Activated naive CD4-positive, alpha-beta T cell treated with Interleukin-2 at 50 U/mL for 16 hours (primary cell): ENCODE measurements at places on chromosomes 7 and 10.
A peak's percentile ranks its signal among the peaks of the same experiment; 100 is the strongest.

DNA sequence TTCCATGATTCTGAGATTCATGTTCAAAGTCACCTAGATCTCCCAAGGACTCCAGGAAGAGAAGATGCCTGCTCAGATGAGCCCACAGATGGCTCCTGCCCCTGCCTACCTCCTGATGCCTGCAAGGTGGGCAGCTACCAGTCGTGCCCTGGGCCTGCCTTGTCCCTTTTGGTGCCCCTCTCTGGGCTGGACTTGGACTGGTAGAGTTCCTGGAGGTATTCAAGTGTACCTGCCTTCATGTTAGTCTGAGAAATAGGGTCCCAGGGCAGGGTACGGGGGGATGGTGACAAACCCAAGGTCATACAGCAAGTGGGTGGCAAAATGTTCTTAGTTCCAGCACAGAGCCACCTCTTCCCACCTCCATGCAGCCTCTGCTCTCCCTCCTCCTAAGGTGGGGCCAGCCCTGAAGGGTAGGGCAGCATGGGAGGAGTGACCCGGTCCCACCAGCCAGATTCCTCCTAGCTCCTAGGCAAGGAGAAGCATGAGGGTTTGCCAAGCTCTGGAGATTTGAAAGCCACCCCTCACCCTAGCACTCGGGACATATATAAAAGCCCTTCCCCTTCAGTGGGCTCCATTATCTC lies 80.8 kb upstream of the UNC5B start:
- no peak for DNase-seq

DNA sequence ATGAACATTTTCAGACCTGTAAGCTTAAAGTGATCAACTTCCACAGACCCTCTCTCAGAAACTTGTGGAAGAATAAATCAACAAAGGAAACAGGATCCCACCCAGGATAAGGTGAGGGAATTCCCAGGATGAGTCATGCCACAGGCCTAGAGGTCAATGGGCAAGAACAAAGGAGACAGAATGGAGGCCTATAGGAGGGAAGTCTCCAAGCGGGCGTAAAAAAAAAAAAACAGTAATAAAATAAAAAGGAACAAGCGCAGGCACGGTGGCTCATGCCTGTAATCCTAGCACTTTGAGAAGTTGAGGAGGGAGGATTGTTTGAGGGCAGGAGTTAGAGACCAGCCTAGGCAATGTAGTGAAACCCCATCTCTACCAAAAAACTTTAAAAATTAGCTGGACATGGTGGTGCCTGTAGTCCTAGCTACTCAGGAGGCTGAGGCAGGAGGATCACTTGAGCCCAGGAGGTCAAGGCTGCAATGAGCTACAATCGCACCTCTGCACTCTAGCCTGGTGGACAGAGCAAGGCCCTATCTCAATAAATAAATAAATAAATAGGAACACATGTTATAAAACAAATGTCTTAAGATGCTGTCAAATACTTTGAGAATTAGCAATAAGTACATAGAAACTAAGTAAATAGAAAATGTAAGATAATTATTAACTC lies 8.4 kb downstream of the SORBS1 start:
- no peak for DNase-seq

DNA sequence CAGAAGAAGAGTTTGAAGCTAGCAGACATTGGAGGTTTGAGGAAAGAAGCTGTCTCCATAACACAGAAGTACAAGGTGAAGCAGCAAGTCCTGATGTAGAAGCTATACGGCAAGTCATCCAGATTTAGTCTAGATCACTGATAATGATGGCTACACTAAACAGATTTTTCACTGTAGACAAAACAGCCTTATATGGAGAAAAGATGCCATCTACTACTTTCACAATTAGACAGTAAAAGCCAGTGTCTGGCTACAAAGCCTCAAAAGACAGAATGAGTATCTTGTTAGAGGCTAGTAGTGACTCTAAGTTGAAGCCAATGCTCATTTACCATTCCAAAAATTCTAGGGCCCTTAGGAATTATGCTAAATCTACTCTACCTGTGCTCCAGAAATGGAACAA lies 85.1 kb downstream of the SNX13 start:
- DNase-seq = no peak

GRCh38 chr10:72087969-72088888 lies at the start of gene SPOCK2:
SPOCK2 (minus strand) TSS chr10:72088551; CDS start chr10:72088328, 223 bp downstream.
- peak; percentile 71 for DNase-seq

GRCh38 chr10:96588060-96588554 lies 1.3 kb upstream of the TM9SF3 start:
- DNase-seq = no peak

DNA sequence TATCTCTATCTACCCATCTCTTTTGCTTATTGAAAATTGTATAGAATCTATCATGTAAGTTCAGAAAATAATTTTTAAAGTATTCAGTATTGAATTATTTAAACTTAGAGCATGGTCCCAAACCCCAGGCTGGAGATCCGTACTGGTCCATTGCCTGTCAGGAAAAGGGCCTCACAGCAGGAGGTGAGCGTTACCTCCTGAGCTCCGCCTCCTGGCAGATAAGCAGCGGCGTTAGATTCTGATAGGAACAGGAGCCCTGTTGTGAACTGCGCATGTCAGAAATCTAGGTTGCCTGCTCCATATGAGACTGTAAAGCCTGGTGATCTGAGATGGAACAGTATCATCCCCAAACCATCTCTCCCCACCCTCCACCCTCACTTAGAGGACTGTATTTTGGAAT lies 266.0 kb upstream of the CNTNAP2 start:
- DNase-seq = no peak

GRCh38 chr7:112708236-112708635 lies 82.0 kb downstream of the TMEM168 start:
- no peak for DNase-seq

DNA sequence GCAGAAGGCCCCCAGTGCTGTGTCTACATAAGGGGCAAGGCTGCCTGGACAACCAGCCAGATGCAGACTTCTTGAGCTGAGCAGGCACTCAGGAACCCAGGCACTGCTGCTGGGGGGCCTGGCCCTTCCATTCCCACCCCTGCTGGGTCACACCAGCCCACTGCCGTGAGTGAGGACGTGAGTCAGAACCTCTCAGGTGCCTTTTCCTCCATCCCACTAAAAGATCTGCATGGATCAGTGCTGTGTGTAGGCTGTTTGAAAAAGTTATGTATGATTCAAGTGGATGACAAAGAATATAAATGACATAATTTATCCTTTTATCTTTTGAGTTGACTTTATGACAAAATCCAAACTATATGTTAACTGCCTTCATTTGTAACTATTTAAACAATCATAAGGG lies 499.3 kb downstream of the INHBA start:
- DNase-seq = no peak

- DNase-seq = no peak
Observed at GRCh38 chr7:140998715-140999114, 16.0 kb downstream of the MRPS33 start.

GRCh38 chr10:62763155-62763554 lies 41.4 kb upstream of the ADO start:
- no peak for DNase-seq

GRCh38 chr7:52917982-52918578 lies 117.4 kb upstream of the POM121L12 start:
- no peak for DNase-seq

- no peak for DNase-seq
Observed at GRCh38 chr7:67916571-67917436, 920.2 kb downstream of the TYW1 start.

DNA sequence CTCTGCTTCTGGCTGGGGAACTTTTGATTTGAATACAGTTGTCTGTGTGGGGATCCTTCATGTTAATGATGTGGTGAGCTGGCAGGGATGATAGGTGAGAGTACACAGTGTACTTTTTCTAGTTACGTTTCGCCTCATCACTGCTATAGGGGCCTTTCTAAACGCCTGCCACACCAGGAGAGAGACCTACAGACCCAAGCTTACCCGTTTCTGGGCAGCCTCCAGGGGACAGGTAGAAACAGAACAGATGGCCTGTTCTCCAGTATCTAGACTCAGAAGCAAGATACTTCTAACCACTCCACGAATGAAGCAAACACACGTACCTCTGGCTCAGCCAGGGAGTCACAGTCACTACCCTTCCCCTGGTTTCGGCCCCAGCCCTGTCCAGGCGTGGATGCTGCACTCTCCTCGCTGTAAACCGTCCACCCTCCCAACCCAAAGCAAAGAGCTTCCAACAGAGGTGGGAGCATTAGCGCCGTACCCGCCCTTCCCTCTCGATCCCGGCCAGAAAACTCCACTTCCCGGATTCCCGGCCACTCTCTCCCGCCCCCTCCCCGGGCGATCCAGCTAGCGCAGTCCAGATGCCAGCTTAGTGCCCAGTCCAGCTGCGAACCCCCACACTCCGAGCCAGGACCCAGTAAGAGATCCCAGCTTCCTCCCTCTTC lies 1.2 kb downstream of the CCDC6 start:
- DNase-seq = peak; percentile 58

GRCh38 chr7:51472873-51473272 lies 156.3 kb upstream of the COBL start:
- no peak for DNase-seq

- DNase-seq = no peak
Observed at GRCh38 chr7:75038508-75038907, 35.1 kb downstream of the RCC1L start.

DNA sequence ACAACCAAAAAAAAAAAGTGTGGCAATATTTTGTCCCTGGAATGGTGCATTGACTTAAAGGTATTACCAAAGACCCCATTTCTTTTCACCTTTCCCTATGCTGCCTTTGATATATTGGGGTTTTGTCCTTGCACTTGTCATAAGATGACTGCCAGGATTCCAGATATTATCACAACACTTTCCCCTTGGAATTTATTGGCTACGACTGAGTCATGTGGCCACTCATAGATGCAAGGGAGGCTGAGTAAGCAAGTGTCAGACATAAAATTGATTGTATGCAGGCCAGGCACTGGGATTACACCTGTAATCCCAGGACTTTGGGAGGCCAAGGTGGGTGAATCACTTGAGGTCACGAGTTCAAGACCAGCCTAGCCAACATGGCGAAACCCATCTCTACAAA lies 83.6 kb downstream of the PPP1R3C start:
- no peak for DNase-seq

DNA sequence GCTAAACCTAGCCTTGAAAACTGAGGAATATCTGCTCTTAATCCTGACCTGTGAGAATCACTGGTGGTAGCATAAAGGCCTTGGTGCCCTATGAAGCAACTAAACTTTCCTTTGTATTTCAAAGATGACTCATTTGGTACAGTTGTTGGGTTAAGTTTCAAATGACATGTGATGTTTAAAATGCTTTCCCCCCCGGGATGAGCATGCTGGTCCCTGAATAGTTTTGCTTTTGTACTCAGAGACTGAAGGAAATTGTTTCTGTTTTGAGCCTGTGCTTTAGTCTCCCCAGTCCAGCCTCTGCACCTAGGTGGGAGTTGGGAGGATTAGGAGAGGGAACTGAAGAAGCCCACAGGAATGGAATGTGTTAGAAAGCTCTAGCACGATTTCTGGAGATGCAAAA lies 258.9 kb upstream of the NPY start:
- DNase-seq = no peak
